ENCODE measurements at places on chromosomes 13 and 19.

- DNase-seq: no peak
These were observed 107.0 kb downstream of the ZNF486 start for GRCh38 chr19:20273951-20274570.

DNA sequence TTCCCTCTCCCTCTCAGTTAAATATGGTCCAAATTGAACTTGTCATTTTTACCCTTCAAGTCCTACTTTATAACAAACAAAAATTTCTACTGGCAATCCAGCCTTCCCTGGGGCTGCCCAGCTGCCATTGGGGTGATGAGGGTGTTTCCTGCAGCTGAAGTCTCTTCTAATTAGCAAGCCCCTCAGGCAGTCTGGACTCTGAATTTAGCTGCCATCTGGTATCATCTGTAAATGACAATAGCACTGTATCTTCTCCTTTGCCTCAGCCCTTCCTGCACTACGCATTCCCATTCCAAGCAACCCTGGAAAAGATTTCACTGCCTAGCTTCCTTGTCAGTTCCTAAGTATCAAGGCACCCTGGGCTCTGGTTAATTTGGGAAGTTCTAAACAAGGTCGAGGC lies 331.1 kb upstream of the KLF12 start:
- no peak for DNase-seq

GRCh38 chr19:38879400-38879751 lies 1.3 kb upstream of the RINL start:
- DNase-seq: no peak

DNA sequence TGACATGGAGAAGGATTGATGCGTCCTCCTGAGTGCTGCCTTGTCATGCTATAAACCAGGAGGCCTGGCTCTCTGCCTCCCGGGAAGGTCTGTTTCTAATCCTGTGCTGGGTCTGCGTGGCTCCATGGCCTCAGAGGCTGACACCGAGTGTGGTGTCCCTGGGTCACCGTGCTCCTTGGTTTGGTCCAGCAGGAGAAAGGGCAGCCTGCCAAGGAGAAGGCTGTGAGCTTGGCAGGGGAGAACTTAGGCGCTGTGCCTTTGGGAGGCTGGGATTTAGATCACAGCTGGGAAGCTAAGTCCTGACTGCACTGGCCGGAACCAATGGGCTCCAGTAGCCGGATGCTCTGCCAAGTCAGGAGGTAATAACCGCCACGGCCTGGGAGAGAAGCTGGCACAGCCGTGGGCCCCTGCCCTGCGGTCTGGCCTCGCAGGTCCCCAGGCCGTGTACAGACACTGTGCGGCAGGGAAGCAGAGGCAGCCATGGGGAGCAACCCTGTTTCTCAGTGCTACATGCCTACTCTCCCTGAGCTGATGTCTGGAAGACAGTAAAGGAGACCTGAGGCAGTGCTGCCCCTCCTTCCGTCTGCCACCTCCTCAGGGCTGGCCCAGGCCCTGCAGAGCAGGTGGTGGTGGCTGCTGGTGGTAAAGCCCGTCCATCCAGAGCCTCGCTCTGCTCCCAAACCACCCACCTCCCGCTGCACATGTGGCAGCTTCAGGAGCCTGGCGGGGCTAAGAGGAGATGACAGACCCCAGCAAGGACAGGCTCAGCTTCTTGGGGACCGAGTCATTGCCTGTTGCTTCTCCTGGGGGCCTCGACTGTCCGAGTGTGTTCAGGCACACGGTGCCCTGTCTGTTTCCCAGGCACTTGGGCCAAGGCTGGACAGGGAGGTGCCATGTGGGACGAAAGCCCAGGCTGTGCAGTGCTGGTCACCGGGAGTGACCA lies 44.9 kb downstream of the C13orf46 start:
- DNase-seq: no peak

- peak; percentile 99 for DNase-seq
These were observed at the start of gene NACC1 for GRCh38 chr19:13117772-13118423. Gene NACC1 (plus strand): TSS chr19:13118264. CDS start chr19:13135208, 16,944 bp downstream.

DNA sequence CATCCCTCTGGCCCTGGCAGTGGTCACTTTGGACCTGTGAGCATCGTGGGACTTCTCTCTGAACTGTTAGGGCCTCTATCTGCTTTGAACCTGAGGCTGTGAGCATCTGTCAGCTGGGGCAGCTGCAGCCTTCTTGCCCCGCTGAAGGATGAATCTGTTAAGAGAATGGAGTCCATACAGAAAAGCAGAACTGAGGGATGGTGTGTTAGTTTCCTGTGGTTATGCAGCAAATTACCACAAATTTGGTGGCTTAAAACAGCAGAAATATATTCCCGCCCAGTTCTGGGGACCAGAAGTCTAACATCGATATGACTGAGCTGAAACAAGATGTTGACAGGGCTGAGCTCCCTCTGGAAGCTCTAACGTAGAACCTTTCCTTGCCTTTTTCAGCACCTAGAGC lies 1.6 kb upstream of the ZNF497 start:
- DNase-seq: no peak

- no peak for DNase-seq
These were observed 7.8 kb upstream of the SPRY2 start for GRCh38 chr13:80348750-80349149.

GRCh38 chr13:100069278-100069677 lies 19.6 kb upstream of the PCCA start:
- no peak for DNase-seq

- no peak for DNase-seq
These were observed 294.3 kb upstream of the MAB21L1 start for GRCh38 chr13:35770756-35771297.

DNA sequence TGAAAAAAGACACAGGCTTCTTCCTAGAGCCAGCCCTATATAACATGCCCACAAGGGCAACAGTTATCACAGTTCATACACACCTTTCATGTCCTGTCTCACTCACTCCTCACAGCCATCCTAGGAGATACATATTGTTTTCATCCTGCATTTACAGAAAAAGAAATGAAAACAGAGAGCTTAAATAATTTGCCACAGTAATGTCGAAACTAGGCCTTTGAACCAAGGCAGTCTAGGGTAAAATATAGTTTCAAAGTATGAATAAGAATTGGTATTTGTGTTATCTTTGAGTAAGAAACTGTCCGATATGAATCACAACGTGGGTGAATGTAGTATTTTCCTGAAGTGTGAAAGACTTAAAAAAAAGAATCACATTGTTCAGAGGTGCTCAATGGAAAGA lies 26.8 kb downstream of the CLDN10 start:
- peak; percentile 20 for DNase-seq

GRCh38 chr13:94431987-94432386 lies 47.5 kb downstream of the DCT start:
- DNase-seq: no peak

- DNase-seq: peak; percentile 79
These were observed 15.5 kb downstream of the MAST3 start for GRCh38 chr19:18112989-18113478.

GRCh38 chr19:2476451-2477140 lies 669 bp downstream of the GADD45B start:
- peak; percentile 62 for DNase-seq

DNA sequence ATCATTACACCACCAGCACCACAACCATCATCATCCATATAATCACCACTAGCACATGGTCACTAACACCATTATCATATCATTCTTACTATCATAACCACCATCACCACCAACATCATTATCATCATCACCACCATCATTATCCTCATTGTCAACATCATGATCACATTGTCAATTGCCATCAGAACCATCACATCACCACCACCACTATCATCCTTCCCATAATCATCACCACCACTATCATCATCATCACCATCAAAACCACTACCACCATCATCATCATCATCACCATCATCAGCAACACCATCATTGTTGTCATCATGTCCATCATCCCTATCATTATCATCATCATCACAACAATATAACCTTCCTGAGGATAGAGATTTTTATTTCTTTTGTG lies 58.1 kb downstream of the MBD3L1 start:
- no peak for DNase-seq

DNA sequence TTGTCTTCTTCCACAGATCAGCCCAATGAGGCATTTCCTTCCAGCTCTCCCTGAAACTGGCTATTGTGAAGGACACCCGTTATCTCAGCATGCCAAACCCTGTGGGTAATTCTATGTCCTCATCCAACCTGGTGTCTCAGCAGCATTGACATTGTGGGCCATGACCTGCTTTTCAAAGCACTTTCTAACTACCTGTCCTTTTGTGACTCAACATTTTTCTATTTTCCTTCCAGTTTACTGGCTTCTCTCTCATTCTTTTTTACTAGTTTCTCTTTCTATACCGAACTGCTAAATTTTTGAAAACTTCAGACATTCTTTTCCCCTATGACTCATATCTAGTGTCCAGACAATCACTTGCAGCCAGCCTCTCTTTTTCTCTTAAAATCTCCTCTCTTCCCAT lies 136.4 kb upstream of the HTR2A start:
- no peak for DNase-seq

DNA sequence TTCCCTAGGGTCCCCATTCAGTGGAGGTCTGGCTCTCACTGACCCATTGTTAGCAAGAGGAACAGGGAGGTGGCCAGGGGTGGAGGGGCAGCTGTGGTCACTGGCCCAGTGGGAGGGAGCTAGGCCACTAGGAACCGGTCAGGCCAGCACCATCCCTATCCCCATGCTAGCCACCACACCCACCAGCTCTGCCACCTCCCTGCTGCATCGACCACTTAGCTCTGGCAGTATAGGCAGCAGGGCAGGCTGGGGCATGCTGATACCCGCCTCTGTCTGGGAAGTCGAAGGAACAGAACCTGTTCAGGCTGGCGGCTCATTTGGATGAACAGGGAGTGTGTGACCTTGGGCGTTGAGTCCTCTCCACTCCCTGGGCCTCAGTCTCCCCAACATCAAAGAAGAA lies 4.7 kb downstream of the PPP1R13L start:
- DNase-seq: no peak

DNA sequence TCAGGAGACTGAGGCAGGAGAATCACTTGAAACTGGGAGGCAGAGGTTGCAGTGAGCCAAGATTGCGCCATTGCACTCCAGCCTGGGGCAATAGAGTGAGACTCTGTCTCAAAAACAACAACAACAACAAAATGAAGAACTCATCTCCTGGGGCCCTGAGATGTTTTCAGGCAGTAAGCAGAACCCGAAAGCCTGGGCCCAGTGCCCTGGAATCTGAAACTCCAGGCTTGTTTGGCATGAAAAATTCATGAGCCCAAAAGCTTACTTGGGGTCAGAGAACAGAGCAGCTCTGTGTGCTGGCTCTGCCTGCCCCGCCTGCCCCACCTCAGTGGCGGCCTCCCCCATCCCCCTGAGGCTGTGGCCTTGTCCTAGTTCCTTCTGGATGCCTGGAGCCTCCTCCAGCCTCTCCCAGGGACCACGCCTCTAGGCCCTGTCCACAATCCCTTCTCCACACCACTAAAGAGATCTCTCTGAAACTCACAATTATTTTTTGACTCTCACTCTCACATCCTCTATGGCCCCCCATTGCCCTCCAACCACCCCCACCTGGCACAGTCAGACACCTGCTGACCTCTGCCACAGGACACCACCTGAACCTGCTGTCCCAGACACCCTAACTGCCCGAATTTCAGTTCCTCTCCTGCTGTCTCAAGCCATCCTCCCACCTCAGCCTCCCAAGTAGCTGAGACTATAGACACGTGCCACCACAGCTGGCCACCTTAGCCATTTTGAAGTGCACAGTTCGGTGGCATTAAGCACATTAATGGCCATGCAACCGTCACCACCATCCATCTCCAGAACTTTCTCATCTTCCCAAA lies 6.9 kb upstream of the AP1M2 start:
- no peak for DNase-seq

- no peak for DNase-seq
These were observed 279.6 kb downstream of the KLF5 start for GRCh38 chr13:73338389-73338788.

DNA sequence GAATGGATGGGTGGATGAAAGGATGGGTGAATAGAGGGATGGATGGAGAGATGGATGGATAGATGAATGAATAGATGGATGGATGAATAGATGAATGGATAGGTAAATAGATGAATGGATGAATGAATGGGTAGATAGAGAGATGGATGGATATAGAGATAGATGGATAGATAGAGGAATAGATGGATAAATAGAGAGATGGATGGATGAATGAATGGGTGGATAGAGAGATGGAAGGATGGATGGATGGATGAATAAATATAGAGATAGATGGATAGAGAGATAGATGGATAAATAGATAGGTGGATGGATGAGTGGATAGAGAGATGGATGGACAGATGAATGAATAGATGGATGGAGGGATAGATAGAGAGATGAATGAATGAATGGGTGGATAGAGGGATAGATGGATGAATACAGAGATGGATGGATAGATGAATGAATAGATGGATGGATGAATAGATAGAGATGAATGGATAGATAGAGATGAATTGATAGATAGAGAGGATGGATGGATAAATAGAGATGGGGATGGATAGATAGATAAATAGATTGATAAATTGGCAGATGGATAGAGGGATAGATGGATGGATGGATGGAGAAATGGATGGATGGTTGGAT lies 106.7 kb upstream of the SOX1 start:
- no peak for DNase-seq

DNA sequence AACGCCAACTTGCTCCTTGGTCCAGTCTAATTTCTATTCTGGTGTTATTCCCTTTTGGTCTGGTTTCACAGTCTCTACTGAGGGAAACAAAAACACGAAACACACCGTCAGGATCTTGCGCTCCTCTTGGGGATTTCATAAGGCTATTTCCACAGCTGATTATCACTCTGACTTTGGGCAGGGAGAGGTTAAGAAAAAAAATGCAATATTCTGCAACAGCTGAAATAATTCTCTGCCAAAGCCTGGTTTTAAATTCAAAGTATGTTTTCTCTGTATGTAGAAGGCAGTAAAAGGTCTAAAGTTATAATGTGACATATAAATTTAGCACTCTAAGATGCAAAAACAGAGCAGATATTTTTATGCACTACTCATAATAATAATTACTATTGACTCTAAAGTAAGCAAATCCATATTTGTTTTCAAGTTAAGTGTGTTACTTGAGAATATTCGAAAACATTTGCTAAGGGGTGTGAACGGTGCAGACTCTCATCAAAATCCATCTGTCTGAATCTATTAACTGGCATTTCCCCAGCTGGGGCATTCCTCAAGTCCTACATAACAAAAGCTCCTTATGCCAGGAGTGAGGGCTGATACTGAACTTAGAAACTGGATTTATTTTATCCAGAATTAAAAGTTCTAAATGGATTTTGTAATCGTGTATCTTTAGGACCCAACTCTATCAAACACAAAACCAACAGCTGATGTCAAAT lies 38.4 kb upstream of the STARD13 start:
- DNase-seq: no peak

- DNase-seq: no peak
These were observed 2.3 kb downstream of the PPP1R15A start for GRCh38 chr19:48874303-48875135.

- no peak for DNase-seq
These were observed 45.8 kb downstream of the EPS15L1 start for GRCh38 chr19:16425993-16426392.

DNA sequence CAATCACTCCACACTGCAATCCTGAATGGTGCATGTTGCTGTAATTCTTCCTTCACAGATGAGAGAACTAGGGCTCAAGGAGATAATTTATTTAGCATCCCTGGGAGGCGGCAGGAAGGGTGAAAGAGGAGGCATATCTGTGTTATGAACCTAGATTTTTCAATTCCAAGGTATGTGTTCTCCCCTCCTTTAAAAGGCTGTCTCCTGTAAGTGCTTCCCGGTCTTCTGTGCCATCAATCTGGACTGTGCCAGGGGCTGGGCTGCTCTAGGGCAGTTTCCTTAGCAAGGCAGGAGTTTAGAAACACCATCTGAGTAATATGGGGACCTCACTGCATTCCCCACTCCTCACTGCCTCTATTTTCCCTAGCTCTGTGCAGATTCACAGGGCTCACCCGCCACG lies 185.0 kb downstream of the RFC3 start:
- no peak for DNase-seq

- no peak for DNase-seq
These were observed 278.0 kb downstream of the ITGBL1 start for GRCh38 chr13:101730420-101731000.

- no peak for DNase-seq
These were observed 310.4 kb downstream of the SPRY2 start for GRCh38 chr13:80030491-80030890.

Measured in GM20000 (cell line).